Astrocyte of the spinal cord (primary cell): ENCODE measurements at places on chromosomes 2 and 18.
A peak's percentile ranks its signal among the peaks of the same experiment; 100 is the strongest.

DNA sequence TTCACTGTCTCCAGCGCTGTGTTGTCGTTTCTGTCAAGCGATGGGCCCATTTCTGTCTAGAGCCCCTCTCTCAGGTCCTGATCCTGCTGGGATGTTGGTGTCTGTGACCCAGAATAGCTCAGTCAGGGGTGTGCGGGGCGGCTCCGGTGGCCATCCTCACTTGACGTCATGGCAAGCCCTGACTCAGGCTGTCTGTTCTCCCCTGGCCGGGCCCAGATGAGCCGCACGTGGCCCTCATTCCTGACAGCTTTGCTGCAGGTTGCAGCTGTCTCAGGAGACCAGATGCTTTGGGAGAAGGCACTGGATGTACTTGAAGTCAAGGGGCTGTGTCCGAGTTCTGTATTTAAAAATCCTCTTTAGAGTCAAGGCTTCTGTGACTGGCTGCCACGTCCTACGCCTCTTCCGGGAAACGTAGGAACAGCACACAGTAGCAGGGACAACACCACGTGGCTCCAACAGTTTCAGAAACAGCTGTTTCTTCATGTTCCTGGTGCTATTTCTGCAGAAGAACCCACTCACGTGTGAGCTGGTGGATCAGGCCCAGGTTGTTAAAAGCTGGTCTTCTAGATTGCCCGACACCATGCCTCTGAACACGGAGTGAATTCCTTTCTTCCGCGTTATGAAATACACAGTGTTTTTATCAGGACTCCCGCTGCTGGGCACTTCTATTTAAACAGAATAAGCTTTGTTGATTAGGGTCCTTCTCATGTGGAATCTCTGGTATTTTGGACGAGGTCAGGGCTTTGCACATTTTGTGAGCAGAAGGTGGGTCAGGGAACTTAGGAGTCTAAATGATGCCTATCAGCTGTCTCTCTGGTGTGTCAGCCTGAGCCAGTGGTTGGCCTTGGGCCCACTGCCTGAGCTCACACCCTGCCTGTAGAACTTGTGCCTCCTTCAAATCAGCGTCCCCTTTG lies 28.3 kb upstream of the NTSR2 start:
- peak; percentile 66 for DNase-seq

GRCh38 chr2:23585273-23586170 lies 200.5 kb downstream of the KLHL29 start:
- DNase-seq: no peak

DNA sequence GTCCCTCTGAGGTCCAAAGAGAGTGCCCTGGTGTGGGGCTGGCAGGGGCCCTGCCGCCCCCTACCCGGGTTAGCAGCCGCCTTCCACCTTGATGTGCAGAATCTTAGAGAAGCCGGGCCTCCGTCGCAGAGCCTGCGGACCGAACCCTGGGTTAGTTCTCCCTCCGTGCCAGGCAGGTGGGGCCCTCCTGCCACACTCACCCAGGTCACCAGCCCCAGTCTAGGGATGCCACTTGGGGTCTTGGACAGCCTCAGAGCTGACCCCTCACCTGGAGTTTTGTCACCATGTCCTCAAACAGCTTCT lies 24.8 kb downstream of the CCT7 start:
- no peak for DNase-seq

DNA sequence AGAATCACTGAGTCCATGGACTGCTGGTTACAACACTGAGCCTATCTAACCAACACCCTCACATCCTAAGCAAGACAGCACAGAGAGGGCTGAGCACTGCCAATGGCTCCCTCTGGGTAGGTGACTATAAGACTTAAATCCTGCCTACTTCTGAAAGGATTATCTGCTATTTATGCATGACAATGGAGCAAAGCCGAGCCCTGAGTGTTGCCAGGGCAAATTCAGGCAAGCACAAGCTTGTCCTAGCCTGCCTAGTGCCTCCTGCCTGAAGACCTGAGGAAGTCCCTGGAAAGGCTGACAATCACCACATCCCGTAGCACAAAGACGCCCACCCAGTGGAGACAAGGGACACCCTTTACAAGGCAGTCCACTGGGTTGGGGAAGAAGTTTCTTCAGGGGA lies 129.7 kb downstream of the OSR1 start:
- no peak for DNase-seq

DNA sequence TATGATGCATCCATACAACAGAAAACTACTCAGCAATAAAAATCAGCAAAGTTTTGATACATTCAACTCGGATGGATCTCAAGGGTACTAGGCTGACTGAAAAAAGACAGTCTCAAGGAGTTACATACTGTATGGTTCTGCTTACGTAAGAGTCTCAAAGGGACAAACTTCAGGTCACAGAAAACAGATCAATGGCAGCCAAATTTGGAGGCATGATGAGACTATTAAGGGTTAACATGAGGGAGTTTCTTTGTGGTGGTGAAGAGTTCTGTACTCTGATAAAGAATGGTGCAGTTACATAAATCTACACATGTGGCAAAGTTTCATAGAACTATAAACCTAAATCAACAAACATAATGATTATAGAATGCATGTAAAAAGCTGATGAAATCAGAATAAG lies 81.4 kb downstream of the COBLL1 start:
- DNase-seq: no peak

DNA sequence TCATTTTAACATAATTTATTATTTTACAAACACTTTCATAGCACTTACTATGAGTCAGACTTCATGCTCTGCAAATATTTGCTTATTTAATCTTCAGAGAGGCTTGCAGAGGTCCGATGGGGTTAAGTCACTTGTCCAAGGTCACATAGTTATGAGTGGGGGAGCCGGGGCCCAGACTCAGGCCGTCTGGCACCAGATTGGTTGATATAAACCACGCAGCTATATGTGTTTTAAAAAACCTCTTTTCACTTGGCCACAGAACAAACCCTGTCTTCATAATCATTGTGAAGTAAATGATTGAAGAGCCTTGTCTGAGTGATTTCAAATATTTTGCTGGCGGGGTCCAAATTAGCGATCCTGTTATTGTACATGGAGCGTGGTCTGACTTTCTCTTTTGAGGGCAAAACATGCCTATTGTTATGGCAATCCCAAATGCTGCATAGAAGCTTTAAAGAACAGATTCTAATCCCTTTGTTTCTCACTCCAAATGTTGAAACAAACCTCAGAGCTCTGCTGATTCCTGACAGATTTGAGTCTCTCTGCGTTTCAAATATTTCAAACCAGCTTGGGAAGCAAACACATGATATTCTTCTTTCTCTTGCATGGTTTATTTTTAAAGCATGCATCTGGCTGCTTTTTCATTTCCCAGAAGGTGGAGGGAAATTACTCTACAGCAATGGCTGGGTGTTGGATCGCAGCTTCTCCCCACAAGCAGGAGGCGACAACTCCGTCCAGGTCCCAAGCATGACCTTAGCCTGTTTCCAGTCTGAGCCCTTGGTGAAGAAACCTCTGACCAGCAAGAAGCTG lies 142.4 kb downstream of the DDX1 start:
- DNase-seq: peak; percentile 56

GRCh38 chr2:198438331-198438730 lies 633.9 kb downstream of the PLCL1 start:
- DNase-seq: no peak

- DNase-seq: peak; percentile 2
These were observed 1327.1 kb upstream of the ZEB2 start for GRCh38 chr2:145846982-145847381.

GRCh38 chr2:64251497-64252250 lies 107.5 kb upstream of the PELI1 start:
- no peak for DNase-seq

DNA sequence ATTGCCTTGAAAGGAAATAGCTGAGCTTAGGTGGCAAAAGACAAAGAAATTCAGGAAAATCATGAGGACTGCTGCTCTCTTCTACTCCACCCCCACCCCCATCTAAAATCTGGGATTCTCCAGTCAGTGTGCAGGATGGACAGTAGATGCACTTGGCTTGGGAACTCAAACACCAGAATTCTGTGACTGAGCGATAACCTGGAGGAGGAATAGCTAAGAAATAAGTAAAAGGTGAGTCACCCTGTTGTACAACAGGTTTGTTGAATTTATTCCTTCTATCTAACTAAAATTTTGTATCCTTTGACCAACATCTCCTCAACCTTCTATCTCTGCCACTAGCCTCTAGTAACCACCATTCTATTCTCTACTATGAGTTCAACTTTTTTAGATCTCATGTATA lies 1029.9 kb upstream of the ACVR2A start:
- no peak for DNase-seq

GRCh38 chr2:144597894-144598593 lies 78.1 kb upstream of the ZEB2 start:
- no peak for DNase-seq

GRCh38 chr18:58354791-58355190 lies 274.1 kb downstream of the ALPK2 start:
- DNase-seq: no peak

GRCh38 chr18:31795747-31796146 lies 35.1 kb upstream of the SLC25A52 start:
- no peak for DNase-seq

GRCh38 chr2:181742922-181743722 lies 62.8 kb upstream of the NEUROD1 start:
- DNase-seq: peak; percentile 73

DNA sequence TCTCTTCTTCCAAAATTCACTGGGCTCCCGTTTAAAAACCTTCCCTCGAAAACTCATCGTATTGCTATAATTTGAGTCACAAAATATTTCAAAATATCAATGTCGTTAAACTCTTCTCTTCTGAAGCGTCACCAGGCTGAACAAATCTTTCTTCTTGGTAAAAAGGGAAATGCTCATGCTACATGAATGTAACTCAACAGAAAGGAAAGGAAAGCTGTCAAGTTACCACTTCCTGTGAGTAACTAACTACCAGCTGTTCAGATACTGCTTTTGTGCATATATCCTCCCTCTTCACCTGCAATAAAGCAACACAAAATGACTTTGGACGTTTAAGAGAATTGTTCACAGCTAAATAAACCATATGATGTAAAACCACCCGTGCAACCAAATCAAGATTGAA lies 95.4 kb downstream of the DOCK10 start:
- DNase-seq: peak; percentile 82

DNA sequence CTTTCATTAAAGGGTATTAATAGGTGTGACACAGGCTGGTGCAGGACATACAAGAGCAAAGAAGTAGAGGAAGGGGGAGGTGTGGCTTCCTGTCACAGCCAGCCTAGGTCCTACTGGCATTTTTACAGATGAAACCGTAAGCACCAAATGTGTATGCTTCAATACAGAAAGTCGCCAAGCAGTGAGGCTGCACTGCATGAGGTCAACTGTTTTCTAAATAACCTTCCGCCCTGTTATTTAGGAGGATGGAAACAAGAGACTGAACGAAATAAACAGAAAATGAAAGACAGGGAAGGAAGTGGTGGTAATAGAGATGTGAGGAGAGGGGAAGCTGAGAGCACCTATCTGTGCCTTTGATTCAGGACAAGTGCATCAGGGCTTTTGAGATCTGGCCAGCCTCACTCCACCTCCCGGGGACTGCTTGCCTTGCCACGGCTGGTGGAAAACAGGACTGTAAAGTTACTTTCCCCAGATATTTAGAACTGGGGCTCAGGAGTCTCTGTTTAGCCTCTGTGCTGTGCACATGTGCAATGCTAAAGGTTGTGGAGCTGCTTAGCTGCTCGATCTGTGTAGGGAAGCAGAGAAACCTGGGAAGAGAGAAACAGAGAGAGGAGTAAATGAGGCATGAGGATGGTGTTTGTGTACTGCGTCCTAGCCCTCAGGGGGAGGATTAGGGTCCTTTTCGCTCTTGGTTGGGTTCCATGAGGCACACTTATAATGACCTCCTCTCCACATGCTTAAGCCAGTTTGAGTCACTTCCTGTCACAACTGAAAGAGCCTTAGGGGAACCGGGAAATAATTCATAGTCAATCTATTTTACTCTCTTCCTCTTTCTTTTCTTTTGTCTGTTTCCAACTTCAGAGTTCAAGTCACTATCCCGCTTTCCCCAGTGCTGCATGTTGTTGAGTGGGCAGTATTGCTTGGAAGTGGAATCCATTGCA lies 62.3 kb upstream of the BOD1L2 start:
- no peak for DNase-seq

- DNase-seq: peak; percentile 52
These were observed 8.1 kb downstream of the LBH start for GRCh38 chr2:30239308-30239985.

DNA sequence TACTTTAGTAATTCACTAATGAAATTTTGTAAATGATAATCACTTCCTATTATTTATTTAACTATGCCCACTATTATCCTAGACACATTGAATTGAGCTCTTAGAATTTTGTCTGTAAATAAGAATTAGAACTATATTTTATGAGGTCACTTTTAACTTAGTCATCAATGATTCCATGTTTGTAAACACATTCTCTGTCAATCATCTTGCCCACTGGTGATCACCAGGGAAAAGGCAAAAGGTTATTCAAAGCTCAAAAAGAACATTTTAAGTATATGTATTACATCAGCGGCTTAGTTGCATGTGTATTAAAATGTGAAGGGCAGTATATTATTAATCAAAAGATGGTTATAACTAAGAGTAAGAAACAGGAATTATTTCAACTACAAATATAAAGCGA lies 25.2 kb downstream of the SCN9A start:
- no peak for DNase-seq

DNA sequence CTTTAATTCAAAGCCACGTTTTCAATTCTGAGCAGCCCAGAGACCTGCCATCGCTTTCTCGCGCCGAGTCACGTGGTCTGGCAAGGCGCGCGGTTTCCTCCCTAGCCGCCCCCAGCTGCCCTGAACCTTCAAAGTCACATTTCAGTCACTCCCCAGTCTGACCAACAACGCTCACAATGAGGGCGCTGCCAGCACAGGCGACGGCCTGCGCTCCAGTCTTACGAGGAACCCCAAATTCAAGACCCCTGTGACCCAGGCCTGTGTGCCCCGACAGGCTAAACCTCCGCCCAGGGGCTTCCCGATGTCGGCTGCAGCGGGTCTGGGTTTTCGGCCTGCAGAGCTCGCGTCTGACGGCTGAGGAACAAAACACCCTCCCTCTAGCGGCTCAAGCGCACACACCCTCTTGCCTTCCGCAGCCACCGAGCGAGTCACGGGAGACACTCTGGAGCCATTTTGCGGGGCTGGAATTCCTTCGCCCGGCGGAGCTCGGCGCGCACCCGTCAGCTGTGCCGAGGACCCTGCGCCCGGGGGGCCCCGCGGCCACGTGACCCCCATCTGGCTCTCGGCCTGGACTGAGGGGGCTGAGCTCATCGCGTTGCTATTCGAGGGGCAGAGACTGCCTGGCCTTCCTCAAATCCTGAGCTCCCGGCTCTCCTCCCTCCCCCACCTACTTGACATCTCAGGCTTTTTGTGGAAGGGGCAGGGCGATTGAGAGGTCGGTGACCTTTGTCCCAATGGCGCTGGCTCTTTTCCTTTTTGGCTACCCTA lies 69.9 kb upstream of the ITGB6 start:
- peak; percentile 91 for DNase-seq
